ENCODE measurements at places on chromosomes 4 and X.

DNA sequence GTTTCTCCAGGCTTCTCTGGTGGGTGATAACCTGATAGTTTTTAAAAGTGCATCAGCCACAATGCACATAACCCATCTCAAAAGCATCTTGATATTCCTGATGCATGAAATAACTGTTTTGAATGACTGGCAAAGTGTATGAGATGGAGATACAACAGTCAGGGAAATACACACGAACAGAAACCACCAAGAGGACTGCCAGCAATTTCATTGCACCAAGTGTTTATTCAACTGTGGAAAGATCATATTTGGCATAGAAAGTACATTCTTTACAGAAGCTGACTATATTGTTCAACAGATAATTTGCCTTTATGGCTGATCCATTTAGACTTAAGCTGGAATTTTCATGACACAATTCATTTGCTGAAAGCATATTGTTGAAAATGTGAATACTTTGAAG is 139.5 kb downstream of the SLIT2 start:
- DNase-seq = no peak
- no peak overlapping the region for H3K4me3 ChIP-seq
- no peaks in the 10 kb centered on the region for H3K27me3 ChIP-seq

GRCh38 chrX:20672476-20672875 is 405.8 kb upstream of the RPS6KA3 start:
- H3K4me1 ChIP-seq = no peaks in the 10 kb centered on the region
- no peaks in the 10 kb centered on the region for H3K36me3 ChIP-seq
- no peak overlapping the region for H3K27ac ChIP-seq
- no peaks in the 10 kb centered on the region for H3K27me3 ChIP-seq
- DNase-seq = no peak
- no peak overlapping the region for H3K4me3 ChIP-seq

- no peak overlapping the region for H3K4me3 ChIP-seq
- no peaks in the 10 kb centered on the region for H3K27me3 ChIP-seq
- H3K4me1 ChIP-seq = peaks cover 15% of the 10 kb centered on the region
- DNase-seq = no peak
These were observed 3.3 kb downstream of the SHROOM2 start for GRCh38 chrX:9789555-9789954.

- H3K27ac ChIP-seq = no peak overlapping the region
- H3K4me3 ChIP-seq = no peak overlapping the region
- no peaks in the 10 kb centered on the region for H3K36me3 ChIP-seq
- H3K4me1 ChIP-seq = no peaks in the 10 kb centered on the region
- DNase-seq = no peak
These were observed 64.6 kb upstream of the TRPC5 start for GRCh38 chrX:112147206-112147605.

DNA sequence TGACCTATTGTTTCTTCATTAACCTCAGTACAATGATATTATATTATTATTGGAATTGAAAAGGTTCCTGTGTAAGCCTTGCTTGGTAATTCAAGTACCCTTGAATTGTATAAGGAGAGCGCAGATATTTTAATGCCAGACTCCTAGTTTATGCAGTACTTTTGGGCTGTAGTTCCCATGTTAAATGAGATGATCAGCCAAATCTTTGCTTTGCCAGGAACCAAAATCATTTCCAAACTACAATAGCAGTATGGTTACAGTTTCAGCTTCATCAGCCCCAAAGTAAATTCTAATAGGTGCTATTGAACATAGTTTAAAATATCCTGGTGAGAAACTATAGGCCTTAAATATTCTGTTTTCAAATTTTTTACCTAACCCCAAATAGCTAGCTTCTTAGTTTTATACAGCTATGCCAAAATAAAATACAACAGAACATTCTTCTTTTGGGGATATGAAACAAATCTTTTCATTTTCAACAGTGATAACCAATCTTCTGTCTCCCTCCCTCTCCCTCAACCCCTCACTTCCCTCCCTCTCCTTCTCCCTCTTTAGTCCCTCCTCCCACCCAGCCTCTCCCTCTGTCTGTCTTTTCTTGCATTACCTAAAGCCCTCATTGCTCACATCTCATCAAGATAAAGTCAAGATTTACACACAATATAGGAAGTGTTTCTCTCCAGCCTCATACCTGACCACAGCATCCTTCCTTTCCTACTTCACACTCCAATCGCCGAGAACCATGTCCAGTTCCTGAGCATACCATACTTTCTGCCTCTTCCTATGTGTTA is 190.1 kb downstream of the SHROOM3 start:
- no peaks in the 10 kb centered on the region for H3K27me3 ChIP-seq
- H3K36me3 ChIP-seq = no peaks in the 10 kb centered on the region
- H3K4me3 ChIP-seq = no peak overlapping the region
- DNase-seq = no peak

- peaks cover 31% of the 10 kb centered on the region for H3K4me1 ChIP-seq
- H3K4me3 ChIP-seq = no peak overlapping the region
- H3K36me3 ChIP-seq = no peaks in the 10 kb centered on the region
- DNase-seq = no peak
- peaks cover 8% of the 10 kb centered on the region for H3K27me3 ChIP-seq
These were observed 4.0 kb upstream of the ABLIM2 start for GRCh38 chr4:8162625-8163024.

DNA sequence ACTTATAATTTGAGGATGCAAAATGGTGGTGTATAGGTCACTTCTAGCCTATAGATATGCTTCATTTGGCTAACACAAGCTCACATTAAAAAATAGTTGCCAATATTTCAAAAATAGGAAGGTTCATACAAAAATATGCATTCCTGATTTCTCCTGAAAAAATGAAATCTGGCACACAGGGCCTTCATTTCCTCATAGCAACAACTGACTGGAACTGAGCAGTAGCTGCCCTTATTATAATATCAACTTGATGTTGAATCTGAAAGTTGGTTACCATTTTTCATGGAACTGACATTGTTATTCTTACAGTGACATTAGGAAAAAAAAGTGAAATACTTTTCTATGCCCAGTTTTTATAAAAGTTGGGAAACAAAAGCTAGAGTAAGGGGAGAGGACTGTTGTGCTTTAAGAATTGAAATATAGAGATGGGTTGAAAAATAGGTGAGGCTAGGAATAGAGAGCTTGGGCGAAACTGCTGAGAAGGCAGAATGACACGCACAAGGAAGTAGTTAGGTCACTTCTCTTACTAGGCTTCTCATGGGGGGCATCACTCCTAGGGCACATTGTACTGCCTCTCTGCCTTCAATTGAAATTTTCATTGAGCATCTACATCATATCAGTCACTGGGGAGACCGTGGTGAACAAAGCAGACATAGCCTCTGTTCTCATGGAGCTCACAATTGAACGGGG is 43.1 kb upstream of the C1GALT1C1 start:
- no peaks in the 10 kb centered on the region for H3K36me3 ChIP-seq
- H3K27me3 ChIP-seq = no peaks in the 10 kb centered on the region
- no peak overlapping the region for H3K4me3 ChIP-seq
- H3K4me1 ChIP-seq = peaks cover 7% of the 10 kb centered on the region

DNA sequence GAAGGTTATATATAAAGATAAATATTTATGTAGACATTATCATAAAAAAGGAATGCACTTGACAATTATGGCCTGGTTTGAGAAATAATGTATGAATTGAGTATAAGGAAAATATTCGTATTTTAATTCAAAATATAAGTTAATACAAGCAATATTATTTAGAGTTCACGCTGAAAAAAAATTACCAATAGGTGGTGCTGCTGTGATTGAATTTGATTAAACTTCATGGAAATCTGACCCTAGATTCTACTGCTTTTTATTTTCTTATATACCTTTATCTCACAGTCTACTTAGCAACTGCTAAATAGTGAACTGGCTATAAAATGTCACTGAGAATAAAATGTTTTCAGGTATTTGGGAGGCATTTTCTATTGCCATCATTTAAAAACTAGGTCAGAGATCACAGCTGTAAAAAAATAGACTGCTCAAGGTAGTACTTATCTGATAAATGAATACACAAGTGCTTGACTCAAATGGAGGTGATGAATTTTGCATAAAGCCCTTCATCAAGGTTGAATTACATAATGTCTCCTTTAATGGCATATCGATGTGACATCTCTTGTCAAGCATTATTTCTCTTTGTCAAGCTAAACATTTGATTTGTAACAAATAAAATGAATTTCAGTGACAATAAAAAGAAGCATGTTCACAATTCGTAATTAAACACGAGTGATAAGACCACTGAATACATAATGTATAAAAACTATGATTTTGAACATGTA is 1638.8 kb upstream of the PCDH7 start:
- H3K36me3 ChIP-seq = no peaks in the 10 kb centered on the region
- no peak for DNase-seq
- H3K27ac ChIP-seq = no peak overlapping the region
- no peaks in the 10 kb centered on the region for H3K27me3 ChIP-seq

DNA sequence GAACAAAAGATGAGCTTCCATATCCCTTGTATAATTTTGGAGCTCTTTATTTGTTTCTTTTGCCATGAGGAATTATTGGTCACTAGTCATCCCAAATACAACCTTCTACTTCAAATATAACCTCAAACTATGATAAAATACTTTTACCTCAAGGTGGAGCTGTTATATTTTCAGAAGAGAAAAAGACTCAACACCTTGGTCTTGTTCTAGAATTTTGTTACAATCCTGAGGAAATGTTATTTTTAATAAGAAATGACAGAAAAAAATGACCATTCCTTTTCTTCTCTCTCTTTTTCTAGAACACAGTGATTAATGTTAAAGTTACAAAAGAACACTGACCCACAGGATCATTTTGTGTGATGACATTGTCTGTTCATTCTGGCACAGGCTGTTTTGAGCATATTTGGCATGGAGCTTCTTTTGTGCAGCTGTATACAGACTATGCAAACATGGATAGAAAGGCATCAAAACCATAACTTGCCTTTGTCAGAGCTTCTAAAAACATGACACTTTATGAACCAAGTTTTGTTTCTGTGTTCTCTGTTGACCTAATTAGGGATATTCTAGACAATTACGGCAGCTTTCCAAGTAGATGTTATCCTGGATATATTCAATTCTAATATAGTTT is 159.6 kb upstream of the CTSO start:
- no peaks in the 10 kb centered on the region for H3K36me3 ChIP-seq
- H3K4me1 ChIP-seq = peaks cover 31% of the 10 kb centered on the region
- no peaks in the 10 kb centered on the region for H3K27me3 ChIP-seq
- no peak for DNase-seq
- no peak overlapping the region for H3K27ac ChIP-seq
- H3K4me3 ChIP-seq = no peak overlapping the region
